ENCODE measurements at places on chromosomes 4 and X.

DNA sequence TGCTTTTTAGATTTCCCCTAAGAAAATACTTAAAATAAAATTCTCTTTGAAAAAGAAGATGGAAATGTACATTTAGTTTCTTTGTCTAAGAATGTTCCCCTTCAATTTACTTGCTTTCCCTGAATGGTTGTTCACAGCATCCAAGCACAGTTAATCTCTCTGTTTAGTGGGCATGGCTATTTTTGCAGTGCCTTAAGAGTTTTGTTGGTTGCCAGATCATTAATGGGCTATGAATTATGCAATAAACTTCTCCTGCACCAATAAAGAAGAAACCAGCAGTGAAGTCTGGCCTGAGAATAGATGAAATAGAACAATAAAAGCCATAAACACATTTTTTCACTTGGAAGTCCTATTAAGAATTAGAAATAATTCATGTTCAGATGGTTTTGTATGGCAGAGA, 980.4 kb upstream of the IGFBP7 start:
- no peak for DNase-seq
- no peak overlapping the region for H3K27ac ChIP-seq
- H3K4me1 ChIP-seq = no peaks in the 10 kb centered on the region
- no peak overlapping the region for H3K4me3 ChIP-seq

GRCh38 chr4:114598191-114599121, at the start of gene UGT8:
TSS of gene UGT8 (plus strand) at chr4:114598807. CDS start at chr4:114622881, 24,074 bp downstream.
- peaks cover 69% of the 10 kb centered on the region for H3K27me3 ChIP-seq
- peak; percentile 18 for DNase-seq
- H3K36me3 ChIP-seq = no peaks in the 10 kb centered on the region
- H3K27ac ChIP-seq = no peak within 1 kb of the TSS
- H3K4me1 ChIP-seq = peaks cover 23% of the 10 kb centered on the region

GRCh38 chr4:22874334-22874912, 181.7 kb downstream of the GBA3 start:
- no peaks in the 10 kb centered on the region for H3K36me3 ChIP-seq
- H3K4me1 ChIP-seq = no peaks in the 10 kb centered on the region
- no peaks in the 10 kb centered on the region for H3K27me3 ChIP-seq
- DNase-seq = no peak

- H3K27ac ChIP-seq = peak overlapping the region; percentile 99
- H3K4me3 ChIP-seq = peak overlapping the region; percentile 85
- H3K27me3 ChIP-seq = no peaks in the 10 kb centered on the region
- H3K36me3 ChIP-seq = no peaks in the 10 kb centered on the region
- DNase-seq = no peak
These were observed 71.0 kb downstream of the AFF1 start for GRCh38 chr4:87005690-87006425.

GRCh38 chr4:74674750-74675149, 119.6 kb downstream of the BTC start:
- H3K4me1 ChIP-seq = no peaks in the 10 kb centered on the region
- H3K36me3 ChIP-seq = no peaks in the 10 kb centered on the region
- H3K27me3 ChIP-seq = peaks cover 5% of the 10 kb centered on the region
- H3K4me3 ChIP-seq = no peak overlapping the region
- no peak for DNase-seq
- no peak overlapping the region for H3K27ac ChIP-seq

GRCh38 chrX:63506320-63506719, 155.2 kb upstream of the SPIN4 start:
- DNase-seq = no peak
- H3K4me3 ChIP-seq = no peak overlapping the region
- H3K27ac ChIP-seq = no peak overlapping the region
- peaks cover 6% of the 10 kb centered on the region for H3K4me1 ChIP-seq
- no peaks in the 10 kb centered on the region for H3K36me3 ChIP-seq
- no peaks in the 10 kb centered on the region for H3K27me3 ChIP-seq

- H3K4me3 ChIP-seq = no peak overlapping the region
- H3K36me3 ChIP-seq = no peaks in the 10 kb centered on the region
- H3K27ac ChIP-seq = no peak overlapping the region
These were observed 60.1 kb upstream of the S100G start for GRCh38 chrX:16589826-16590225.

DNA sequence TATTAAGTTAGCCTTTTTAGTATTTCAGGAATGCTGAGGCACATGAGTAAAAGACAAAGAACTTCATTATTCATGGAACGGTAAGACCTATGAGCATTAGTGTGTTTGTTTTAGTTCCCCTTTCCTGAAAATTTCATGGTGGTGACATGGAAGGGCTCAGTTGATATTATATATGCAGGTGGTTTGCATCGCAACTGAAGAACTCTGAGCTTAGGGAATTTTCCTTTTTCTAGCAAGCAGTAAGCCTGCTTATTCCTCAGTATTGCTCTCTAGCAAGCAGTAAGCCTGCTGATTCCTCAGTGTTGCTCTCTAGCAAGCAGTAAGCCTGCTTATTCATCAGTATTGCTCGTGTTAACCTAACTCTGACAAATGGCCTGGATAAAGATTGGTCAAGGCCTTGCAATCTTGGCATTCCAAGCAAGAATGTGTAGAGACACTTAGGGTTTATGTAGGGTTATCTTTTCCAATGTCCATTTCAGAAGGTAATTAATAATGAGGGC, 37.7 kb upstream of the MAGEB18 start:
- H3K4me3 ChIP-seq = no peak overlapping the region
- no peaks in the 10 kb centered on the region for H3K36me3 ChIP-seq
- no peak overlapping the region for H3K27ac ChIP-seq

GRCh38 chr4:184534511-184535391, 60.4 kb upstream of the IRF2 start:
- peak overlapping the region; percentile 95 for H3K27ac ChIP-seq
- H3K4me1 ChIP-seq = peaks cover 45% of the 10 kb centered on the region
- no peak for DNase-seq
- no peaks in the 10 kb centered on the region for H3K27me3 ChIP-seq
- H3K36me3 ChIP-seq = no peaks in the 10 kb centered on the region

DNA sequence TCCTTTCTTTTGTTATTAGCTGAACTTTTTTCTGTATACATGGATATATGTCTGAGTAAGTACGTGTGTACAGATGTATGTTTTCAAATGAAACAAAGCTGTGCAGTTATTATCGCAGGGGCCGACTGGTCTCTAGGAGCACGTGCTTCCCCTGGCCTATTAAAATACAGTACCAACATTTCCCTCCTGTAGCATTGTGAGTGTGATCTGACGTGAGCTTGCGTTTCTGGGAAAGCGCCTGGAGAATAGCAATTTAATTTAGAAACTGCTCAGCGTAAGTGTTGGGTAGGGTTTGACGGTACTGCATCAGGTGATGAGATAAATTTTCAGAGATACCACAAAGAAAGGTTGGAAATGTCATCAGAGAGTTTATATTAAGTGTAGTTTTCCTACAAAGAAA, 173.3 kb downstream of the FBXO8 start:
- no peaks in the 10 kb centered on the region for H3K36me3 ChIP-seq
- no peak overlapping the region for H3K27ac ChIP-seq
- H3K27me3 ChIP-seq = no peaks in the 10 kb centered on the region
- H3K4me3 ChIP-seq = no peak overlapping the region
- DNase-seq = no peak

GRCh38 chrX:65203545-65203944, 227.3 kb upstream of the ZC4H2 start:
- no peak for DNase-seq
- H3K4me1 ChIP-seq = no peaks in the 10 kb centered on the region
- no peaks in the 10 kb centered on the region for H3K36me3 ChIP-seq
- H3K27me3 ChIP-seq = no peaks in the 10 kb centered on the region

GRCh38 chr4:23837371-23837770, 52.5 kb downstream of the PPARGC1A start:
- H3K27me3 ChIP-seq = no peaks in the 10 kb centered on the region
- H3K4me3 ChIP-seq = no peak overlapping the region
- peak overlapping the region; percentile 53 for H3K27ac ChIP-seq
- DNase-seq = no peak
- no peaks in the 10 kb centered on the region for H3K36me3 ChIP-seq
- H3K4me1 ChIP-seq = peaks cover 60% of the 10 kb centered on the region

- no peak overlapping the region for H3K4me3 ChIP-seq
- DNase-seq = no peak
- H3K27ac ChIP-seq = peak overlapping the region; percentile 82
- peaks cover 24% of the 10 kb centered on the region for H3K4me1 ChIP-seq
- no peaks in the 10 kb centered on the region for H3K27me3 ChIP-seq
- no peaks in the 10 kb centered on the region for H3K36me3 ChIP-seq
These were observed 307.8 kb upstream of the DIPK2B start for GRCh38 chrX:45508454-45508853.

DNA sequence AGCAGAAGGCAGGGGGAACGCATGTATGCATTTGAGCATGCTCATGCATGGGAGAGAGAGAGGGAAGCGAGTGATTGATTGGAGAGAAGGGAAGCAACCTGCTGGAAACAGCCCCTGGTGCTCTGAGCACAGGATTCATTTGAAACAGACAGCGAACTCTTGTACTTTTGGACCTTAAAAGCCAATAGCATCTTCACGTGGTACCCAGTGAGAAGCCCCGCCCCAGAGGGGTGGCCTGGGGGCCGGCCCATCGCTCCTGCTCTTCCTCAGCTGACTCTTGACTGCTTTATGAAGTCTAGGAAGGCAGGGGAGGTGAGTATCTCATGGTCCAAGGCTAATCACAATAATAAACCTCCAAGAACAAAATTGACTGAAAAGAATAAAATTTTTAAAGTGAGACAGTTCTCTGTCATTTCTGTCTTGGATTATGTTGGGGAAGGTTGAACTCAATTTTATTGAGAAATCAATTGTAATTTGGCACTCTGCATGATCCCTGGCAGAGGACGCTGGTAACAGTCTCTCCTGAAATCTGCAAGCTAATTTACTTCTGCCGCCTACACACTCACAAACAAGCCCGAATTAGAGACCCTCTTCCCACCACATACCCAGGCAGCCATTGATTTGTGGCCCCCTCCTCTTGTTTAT, 168.2 kb upstream of the PPARGC1A start:
- DNase-seq = no peak
- H3K4me1 ChIP-seq = no peaks in the 10 kb centered on the region
- no peaks in the 10 kb centered on the region for H3K27me3 ChIP-seq
- no peaks in the 10 kb centered on the region for H3K36me3 ChIP-seq
- no peak overlapping the region for H3K27ac ChIP-seq

DNA sequence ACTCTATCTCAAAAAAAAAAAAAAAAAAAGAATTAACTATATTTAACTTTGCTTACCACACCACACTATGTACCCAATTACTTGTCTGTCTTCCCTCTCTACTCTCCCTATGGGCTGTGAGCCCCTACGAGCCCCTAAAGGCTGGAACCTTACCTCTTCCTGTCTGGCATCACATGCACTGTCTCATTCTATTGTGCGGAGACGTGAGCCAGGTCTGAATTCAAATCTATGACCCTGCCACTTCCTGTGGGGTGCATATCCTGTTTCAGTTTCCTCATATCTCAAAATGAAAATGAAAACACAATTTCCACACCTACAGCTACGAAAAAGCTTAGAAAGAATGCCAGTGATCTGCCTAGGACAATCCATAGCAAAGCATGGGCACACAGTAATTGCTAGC, 42.9 kb upstream of the HS3ST1 start:
- peak overlapping the region; percentile 41 for H3K4me3 ChIP-seq
- no peaks in the 10 kb centered on the region for H3K27me3 ChIP-seq
- H3K4me1 ChIP-seq = no peaks in the 10 kb centered on the region
- peak overlapping the region; percentile 8 for H3K27ac ChIP-seq
- H3K36me3 ChIP-seq = no peaks in the 10 kb centered on the region

- no peak for DNase-seq
- no peaks in the 10 kb centered on the region for H3K27me3 ChIP-seq
- H3K36me3 ChIP-seq = no peaks in the 10 kb centered on the region
These were observed 32.0 kb upstream of the SMIM10L2A start for GRCh38 chrX:135389717-135390116.

- H3K4me1 ChIP-seq = no peaks in the 10 kb centered on the region
- H3K4me3 ChIP-seq = no peak overlapping the region
- H3K27me3 ChIP-seq = no peaks in the 10 kb centered on the region
- H3K36me3 ChIP-seq = no peaks in the 10 kb centered on the region
These were observed 24.5 kb downstream of the SLC25A43 start for GRCh38 chrX:119423631-119424030.

- H3K4me1 ChIP-seq = no peaks in the 10 kb centered on the region
- no peaks in the 10 kb centered on the region for H3K36me3 ChIP-seq
- H3K27me3 ChIP-seq = no peaks in the 10 kb centered on the region
These were observed 58.6 kb downstream of the NDST4 start for GRCh38 chr4:115054836-115055235.

GRCh38 chr4:94595880-94596483, 144.2 kb downstream of the PDLIM5 start:
- H3K4me3 ChIP-seq = no peak overlapping the region
- DNase-seq = no peak
- peaks cover 15% of the 10 kb centered on the region for H3K36me3 ChIP-seq
- no peaks in the 10 kb centered on the region for H3K27me3 ChIP-seq
- peaks cover 51% of the 10 kb centered on the region for H3K4me1 ChIP-seq
- H3K27ac ChIP-seq = no peak overlapping the region

- no peaks in the 10 kb centered on the region for H3K36me3 ChIP-seq
- no peaks in the 10 kb centered on the region for H3K4me1 ChIP-seq
- no peak overlapping the region for H3K4me3 ChIP-seq
- no peak for DNase-seq
These were observed 192.4 kb upstream of the AR start for GRCh38 chrX:67351411-67351810.

DNA sequence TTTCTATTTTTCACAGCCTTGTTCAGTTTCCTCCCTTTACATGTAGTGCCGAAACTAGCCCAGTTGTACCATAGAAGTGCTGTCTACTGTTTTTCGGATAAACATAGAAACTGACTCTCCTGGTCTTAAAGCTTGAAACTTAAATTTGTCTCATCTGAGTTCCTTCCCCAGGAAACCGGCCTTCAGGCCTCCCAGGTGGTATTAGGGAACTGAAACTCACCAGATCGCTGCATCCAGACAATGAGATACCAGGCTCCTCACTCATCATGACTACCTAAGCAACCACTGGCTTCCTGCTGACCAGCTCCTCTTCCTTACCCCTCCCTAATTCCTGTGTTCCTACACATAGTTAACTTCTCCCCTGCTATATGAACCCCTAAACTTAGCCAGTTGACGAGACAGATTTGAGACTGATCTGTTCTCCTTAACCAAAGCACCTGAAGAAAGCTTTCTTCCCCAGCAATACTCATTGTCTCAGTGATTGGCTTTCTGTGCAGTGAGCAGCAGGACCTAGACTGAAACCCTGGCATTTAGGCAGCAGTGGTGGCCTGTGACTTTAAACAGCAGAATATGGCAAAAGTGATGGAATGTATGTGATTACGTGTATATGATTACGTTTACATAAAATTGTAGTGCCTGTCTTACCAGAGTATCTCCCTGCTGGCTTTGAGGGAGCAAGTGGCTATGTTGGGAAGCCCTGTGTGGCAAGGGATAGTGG, 959.1 kb upstream of the LCORL start:
- H3K4me1 ChIP-seq = no peaks in the 10 kb centered on the region
- no peaks in the 10 kb centered on the region for H3K27me3 ChIP-seq
- no peak for DNase-seq
- no peak overlapping the region for H3K27ac ChIP-seq
- H3K4me3 ChIP-seq = no peak overlapping the region
- no peaks in the 10 kb centered on the region for H3K36me3 ChIP-seq

Measured in left ventricle myocardium inferior (tissue), 1 donor.